ENCODE measurements at places on chromosomes 6 and 20.

GRCh38 chr20:59342023-59342957, 41.9 kb downstream of the EDN3 start:
- H3K27ac ChIP-seq = no peak overlapping the region
- no peaks in the 10 kb centered on the region for H3K36me3 ChIP-seq
- H3K27me3 ChIP-seq = no peaks in the 10 kb centered on the region

- no peak for DNase-seq
- H3K4me3 ChIP-seq = no peak overlapping the region
- H3K27me3 ChIP-seq = no peaks in the 10 kb centered on the region
Observed at GRCh38 chr6:146315381-146316174, 228.1 kb upstream of the RAB32 start.

GRCh38 chr20:54260116-54260515, 52.2 kb downstream of the PFDN4 start:
- no peak overlapping the region for H3K4me3 ChIP-seq
- no peak for DNase-seq
- no peaks in the 10 kb centered on the region for H3K4me1 ChIP-seq
- H3K36me3 ChIP-seq = no peaks in the 10 kb centered on the region
- H3K27ac ChIP-seq = no peak overlapping the region

- no peak overlapping the region for H3K4me3 ChIP-seq
- H3K4me1 ChIP-seq = no peaks in the 10 kb centered on the region
- H3K36me3 ChIP-seq = no peaks in the 10 kb centered on the region
- no peak overlapping the region for H3K27ac ChIP-seq
Observed at GRCh38 chr6:140623498-140623897, 1249.0 kb upstream of the CITED2 start.

- H3K27ac ChIP-seq = no peak overlapping the region
- peaks cover 27% of the 10 kb centered on the region for H3K36me3 ChIP-seq
- no peak overlapping the region for H3K4me3 ChIP-seq
- no peaks in the 10 kb centered on the region for H3K4me1 ChIP-seq
Observed at GRCh38 chr20:35215066-35215956, 11.2 kb upstream of the MMP24 start.

Measured in ascending aorta (tissue), 2 donors.